ENCODE measurements at places on chromosomes 4 and X. TPM values are rescaled to one million over a fixed set of nuclear protein-coding genes. Genes with fewer than 3 reads are reported as not detected.

DNA sequence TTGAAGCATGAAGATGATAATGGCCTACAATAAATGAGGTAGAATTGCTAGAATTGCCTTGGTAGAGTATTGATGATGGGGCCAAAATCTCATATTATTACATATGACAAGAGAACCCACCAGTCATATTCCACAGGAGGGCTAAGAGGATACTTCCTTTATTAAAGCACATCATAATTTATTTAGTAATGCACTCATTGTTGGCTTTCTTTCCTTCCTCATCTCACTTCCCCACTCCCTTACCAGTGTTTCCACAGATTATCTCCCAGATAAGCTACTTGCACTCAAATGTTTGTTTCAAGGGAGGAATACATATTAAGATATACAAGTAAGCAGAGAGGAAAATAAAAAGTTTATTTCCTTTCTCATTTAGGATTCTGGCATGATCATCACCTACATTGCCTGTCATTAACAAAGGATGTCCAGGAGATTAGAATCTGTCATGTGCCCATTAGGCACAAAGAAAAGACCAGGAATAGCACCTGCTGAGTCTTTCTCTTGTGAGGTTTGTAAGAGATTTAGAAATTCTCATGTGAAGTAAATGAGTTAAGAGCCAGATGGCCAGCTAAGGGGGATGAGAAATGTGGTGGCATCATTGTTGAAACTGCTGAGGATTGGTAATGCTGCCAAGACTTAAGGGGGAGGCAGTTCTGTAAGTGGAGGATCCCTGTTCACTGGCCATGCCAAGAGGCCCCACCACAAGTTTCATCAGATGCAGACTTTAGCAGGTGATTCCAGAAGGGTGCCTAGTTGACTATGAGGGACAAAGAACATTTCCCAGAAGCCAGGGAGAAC, 52.4 kb upstream of the PRDM8 start:
- H3K4me1 ChIP-seq, result no peaks in the 10 kb centered on the region
- no peaks in the 10 kb centered on the region for H3K36me3 ChIP-seq
- DNase-seq, result no peak
- no peaks in the 10 kb centered on the region for H3K27me3 ChIP-seq
- no peak overlapping the region for H3K4me3 ChIP-seq
- H3K27ac ChIP-seq, result no peak overlapping the region

- H3K36me3 ChIP-seq, result no peaks in the 10 kb centered on the region
- no peaks in the 10 kb centered on the region for H3K27me3 ChIP-seq
- H3K27ac ChIP-seq, result no peak overlapping the region
- H3K4me3 ChIP-seq, result no peak overlapping the region
- H3K4me1 ChIP-seq, result no peaks in the 10 kb centered on the region
- DNase-seq, result no peak
Measured at GRCh38 chr4:155837203-155837796, 28.8 kb downstream of the ASIC5 start.

DNA sequence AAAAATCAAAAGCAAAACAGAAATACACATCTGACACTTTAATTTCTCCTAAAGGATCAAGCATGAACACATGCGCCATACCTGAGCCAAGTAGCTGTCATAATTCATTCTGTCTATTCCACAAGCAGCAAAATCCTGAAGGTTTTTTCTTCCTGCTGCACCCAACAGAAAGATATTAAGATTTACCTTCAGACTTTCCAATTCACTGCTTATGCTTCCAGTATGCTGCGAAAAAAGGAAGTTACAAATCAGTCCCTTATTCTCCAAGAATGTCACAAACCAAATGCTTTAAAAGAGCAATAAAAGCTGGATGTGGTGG, 29.2 kb upstream of the FGFBP2 start:
- no peaks in the 10 kb centered on the region for H3K27me3 ChIP-seq
- no peaks in the 10 kb centered on the region for H3K4me1 ChIP-seq
- no peak for DNase-seq
- H3K27ac ChIP-seq, result no peak overlapping the region
- H3K4me3 ChIP-seq, result no peak overlapping the region

- no peaks in the 10 kb centered on the region for H3K4me1 ChIP-seq
- no peaks in the 10 kb centered on the region for H3K27me3 ChIP-seq
- no peak overlapping the region for H3K4me3 ChIP-seq
- DNase-seq, result no peak
Measured at GRCh38 chrX:41353985-41354384, 20.0 kb downstream of the DDX3X start.

DNA sequence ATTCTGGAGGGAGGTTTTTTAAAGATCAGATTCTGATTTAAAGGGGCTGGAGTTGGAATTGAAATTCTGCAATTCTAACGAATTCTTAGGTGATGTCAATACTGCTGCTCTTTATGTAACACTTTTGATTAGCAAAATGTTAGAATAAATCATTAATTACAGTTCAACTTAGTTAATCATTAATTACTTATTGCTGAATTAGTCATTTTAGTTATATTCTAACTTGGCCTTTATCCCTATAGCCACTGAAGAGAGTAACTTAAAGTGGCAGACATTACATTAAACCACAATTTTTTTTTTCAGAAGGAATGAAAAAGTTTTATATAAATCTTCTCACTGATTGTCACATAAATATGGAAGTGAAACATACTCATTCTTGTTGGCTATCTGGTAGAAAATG, 206.6 kb upstream of the ITM2A start:
- no peak overlapping the region for H3K4me3 ChIP-seq
- no peaks in the 10 kb centered on the region for H3K36me3 ChIP-seq
- no peak overlapping the region for H3K27ac ChIP-seq
- no peak for DNase-seq
- no peaks in the 10 kb centered on the region for H3K4me1 ChIP-seq

DNA sequence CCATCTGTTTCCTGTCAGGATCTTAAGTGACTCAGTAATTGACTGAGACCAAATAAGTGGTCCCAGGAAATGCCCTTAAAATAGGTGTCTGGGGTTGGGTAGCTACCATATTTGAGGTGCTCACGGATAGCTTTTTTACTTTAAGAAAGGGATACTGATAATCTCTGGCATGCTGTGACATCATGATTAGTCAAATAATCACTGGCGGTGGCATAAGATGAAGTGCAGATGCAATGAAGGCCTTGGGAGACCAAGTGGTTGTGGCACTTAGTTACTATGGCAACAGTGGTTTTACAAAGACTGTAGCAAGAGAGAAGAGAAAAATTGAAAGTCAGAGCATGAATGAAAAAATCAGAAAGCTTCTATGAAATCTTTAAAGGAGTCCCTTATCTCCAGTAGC, 114.5 kb upstream of the SLIT2 start:
- H3K4me1 ChIP-seq, result no peaks in the 10 kb centered on the region
- H3K27ac ChIP-seq, result no peak overlapping the region
- H3K27me3 ChIP-seq, result no peaks in the 10 kb centered on the region
- no peaks in the 10 kb centered on the region for H3K36me3 ChIP-seq
- DNase-seq, result no peak

GRCh38 chr4:113635739-113636437, 125.7 kb downstream of the CAMK2D start:
- H3K27me3 ChIP-seq, result no peaks in the 10 kb centered on the region
- no peak overlapping the region for H3K27ac ChIP-seq
- no peaks in the 10 kb centered on the region for H3K4me1 ChIP-seq
- no peak for DNase-seq
- no peaks in the 10 kb centered on the region for H3K36me3 ChIP-seq

GRCh38 chr4:52655506-52655905, 3.6 kb downstream of the USP46 start:
- no peaks in the 10 kb centered on the region for H3K36me3 ChIP-seq
- H3K4me1 ChIP-seq, result no peaks in the 10 kb centered on the region
- no peaks in the 10 kb centered on the region for H3K27me3 ChIP-seq
- no peak overlapping the region for H3K4me3 ChIP-seq
- DNase-seq, result peak; percentile 21

Gene TMEM144
- total RNA-seq, result 50.1 TPM

Gene AKAP17A
- total RNA-seq, result 62.3 TPM

Gene TRIM60
- not detected for total RNA-seq

Gene SLC26A1
- total RNA-seq, result 0.44 TPM
